ENCODE measurements at places on chromosomes 1 and 21.

DNA sequence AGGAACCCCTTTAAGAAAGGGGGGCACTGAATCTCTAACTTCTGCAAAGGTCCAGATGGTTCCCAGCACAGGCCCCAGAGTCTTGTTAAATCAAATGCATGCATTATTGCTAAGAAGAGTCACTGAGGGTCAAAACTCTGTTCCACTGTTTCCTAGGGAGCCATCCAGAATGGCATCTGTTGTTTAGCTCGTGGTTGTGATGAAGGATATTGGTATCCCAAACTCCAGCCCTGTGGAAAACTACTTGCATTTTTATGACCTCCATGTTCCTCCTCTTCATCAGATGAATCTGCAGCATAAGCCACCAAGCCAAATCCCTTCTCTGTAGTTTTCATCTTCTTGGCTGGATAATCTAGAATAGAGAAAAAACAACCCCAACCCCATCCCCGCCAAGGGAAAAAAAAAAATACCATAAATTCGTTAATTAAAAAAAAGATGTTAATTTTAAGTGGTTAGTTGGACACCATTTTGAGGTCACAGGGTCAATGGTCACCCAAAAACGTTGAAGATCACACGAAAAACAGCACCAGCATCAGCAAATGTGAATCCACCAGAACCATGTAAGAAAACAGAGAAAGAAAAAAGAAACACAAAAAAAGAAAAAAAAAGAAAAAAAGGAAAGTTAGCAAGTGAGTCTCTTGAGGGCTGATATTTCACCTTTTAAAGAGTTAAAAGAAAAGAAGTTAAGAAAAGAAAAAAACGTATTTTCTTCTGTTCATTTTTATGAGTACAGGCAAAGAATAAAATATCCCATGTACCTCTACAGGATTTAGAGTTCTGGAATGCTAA is 3.0 kb upstream of the RIT1 start:
- no peak for DNase-seq

DNA sequence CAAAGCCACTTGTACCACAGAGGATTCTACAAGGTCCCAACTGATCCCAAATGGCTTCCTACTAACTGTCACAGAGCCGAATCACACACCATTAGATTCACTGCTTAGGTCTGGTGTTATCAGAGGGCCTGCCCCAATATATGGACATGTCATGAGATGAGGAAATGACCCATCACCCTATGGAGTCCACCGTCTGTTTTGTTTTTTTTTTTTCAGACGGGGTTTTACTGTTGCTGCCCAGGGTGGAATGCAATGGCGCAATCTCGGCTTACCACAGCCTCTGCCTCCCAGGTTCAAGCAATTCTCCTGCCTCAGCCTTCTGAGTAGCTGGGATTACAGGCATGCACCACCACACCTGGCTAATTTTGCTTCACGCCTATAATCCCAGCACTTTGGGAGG is 83.8 kb upstream of the ETS2 start:
- DNase-seq, result no peak

DNA sequence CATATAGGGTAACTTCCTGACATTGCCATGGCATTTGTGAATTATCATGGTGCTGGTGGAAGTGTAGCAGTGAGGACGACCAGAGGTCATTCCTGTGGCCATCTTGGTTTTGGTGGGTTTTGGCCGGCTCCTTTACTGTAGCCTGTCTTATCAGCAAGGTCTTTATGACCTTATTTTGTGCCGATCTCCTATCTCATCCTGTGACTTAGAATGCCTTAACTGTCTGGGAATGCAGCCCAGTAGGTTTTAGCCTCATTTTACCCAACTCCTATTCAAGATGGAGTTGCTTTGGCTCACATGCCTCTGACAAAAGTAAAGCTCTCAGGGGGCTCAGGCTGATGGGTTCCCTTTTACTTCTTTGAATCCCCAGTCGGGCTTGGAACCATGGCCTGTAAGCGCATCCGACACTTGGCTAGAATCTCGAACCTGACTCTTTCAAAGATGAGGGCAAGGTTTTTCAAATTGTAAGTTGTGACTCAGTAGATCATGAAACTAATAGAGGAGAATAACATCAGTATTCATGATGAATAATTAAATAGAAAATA is 85.0 kb downstream of the GALNT2 start:
- no peak for DNase-seq

DNA sequence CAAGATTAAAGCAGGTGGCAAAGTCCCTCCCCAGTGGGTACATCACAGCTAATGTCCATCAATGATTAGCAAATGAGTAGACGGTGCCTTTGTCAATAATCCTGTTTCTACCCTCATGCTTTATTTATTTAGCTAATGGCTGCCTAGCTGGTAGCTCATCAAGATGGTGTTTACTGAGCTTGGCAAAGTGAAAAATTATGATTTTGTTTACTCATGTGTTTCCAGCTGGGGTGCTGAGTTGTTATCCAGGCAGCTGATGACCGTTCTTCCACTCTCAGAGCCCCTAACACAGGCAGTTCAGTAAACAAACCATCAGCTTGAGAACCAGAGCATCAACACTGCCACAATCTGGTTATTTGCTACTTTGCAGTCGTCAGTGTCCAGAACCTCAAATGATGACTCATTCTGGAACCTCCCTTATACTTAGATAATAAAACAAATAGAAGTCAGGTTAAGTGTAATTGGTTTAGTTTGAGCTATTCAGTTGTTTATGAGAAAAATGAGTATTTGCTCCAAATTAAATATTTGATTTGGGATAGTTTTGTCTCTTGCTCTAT is 163.9 kb downstream of the ST6GALNAC5 start:
- DNase-seq, result no peak

- DNase-seq, result no peak
Measured at GRCh38 chr21:34592120-34592955, 22.6 kb downstream of the RCAN1 start.

DNA sequence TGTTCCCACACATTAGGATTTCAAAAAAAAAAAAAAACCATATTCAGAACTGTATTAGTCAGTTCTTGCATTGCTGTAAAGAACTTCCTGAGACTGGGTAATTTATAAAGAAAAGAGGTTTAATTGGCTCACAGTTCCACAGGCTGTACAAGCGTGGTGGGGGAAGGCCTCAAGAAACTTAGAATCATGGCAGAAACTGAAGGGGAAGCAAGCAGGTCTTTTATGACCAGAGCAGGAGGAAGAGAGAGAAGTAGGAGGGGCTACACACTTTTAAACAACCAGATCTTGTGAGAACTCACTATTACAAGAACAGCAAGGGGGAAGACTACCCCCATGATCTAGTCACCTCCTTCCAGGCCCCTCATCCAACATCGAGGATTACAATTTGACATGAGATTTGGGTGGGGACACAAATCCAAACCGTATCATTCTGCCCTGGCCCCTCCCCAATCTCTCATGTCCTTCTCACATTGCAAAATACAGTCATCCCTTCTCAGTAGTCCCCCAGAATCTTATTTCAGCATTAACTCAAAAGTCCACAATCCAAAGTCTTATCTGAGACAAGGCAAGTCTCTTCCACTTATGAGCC is 51.8 kb downstream of the POU2F1 start:
- no peak for DNase-seq

GRCh38 chr1:213414911-213415310 is 363.9 kb downstream of the RPS6KC1 start:
- no peak for DNase-seq

DNA sequence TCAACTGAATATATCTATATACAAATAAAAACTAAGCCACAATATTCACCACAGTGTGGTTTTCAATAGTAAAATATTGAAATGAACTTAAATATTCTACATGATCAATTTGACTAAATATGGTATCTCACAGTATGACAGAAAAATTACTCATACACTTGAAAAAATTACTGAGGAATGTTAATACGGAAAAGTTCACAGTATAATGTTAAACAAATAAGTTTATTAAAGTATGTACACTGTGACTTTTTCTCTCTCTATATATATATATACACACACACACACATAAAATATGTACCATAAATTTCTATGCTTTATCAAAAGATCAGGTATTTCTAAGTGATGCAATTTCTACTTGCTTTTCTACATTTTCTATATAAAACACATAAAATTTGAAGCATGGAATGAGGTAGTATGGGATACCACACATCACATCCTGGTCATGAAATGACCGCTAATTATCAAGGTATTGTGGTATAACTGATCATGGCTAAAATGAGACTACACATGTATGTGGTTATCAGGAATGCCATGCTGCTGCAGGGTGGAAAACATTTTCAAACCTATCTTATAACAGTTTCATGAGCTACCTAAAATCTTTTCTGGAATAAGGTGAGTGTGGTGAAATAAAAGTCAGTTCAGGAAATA is 102.3 kb downstream of the CDC42BPA start:
- DNase-seq, result no peak

GRCh38 chr1:25642574-25643108 is 26.1 kb downstream of the MAN1C1 start:
- DNase-seq, result no peak

- no peak for DNase-seq
Measured at GRCh38 chr1:66787641-66788040, 13.4 kb downstream of the INSL5 start.

DNA sequence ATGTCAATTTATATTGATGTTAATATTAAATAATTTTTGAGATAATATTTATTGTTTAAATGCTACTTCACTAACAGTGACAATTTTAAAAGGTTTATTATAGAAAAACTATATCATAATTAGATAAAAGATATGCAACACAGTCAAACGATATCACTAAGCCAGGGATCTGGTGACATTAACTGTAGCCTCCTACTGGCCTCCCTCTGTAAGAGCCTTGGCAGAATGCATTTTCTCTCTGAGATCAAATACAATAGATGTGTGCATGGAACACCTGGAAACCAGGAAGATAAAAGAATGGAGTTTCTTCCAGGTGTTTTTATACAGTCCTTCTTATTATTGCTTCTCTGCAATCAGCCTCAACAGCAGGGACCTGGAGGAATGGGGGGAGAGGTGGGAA is 1762.1 kb downstream of the BRINP3 start:
- DNase-seq, result no peak

DNA sequence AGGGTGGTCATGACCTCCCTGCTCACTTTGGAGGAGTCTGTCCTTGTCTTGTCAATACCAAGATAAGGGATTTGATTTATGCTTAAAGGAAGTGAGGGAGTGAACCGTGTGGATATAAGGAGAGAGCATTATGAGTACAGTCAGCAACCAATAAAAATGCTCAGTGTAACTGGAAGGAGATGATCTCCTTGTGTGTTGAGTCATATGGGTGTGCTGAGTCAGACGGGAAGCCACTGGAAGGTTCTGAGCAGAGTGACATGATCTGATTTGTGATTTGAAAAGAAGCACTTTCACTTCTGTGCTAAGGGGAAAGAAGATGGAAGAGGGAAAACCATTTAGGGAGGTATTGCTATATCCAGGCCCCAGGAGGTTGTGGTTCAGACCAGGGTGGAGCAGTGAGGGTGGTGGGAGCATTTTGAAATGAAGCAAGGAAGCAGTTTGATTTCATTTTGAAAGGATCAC is 2.5 kb upstream of the BCL10 start:
- DNase-seq, result no peak

DNA sequence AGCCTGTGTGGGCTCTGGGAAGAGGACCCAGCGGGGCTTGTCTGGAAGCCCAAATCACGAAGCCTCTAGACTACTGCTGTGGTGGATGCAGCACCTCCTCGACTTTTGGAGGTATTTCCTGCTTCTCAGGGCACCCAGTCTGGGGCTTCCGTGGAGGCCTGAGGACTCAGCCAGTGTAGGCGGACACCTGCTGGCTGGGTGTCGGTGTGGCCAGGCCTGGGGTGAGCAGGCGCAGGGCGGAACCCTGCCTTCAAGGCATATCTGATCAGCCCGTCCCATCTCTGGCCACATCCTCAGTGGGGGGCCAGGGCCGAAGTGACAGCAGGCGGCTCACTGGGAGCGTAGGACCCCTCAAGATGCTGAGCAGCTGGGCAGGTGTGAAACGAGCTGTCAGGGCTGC is 6.9 kb downstream of the PLCH2 start:
- no peak for DNase-seq

- no peak for DNase-seq
Measured at GRCh38 chr1:9808459-9808858, 15.3 kb downstream of the CLSTN1 start.

DNA sequence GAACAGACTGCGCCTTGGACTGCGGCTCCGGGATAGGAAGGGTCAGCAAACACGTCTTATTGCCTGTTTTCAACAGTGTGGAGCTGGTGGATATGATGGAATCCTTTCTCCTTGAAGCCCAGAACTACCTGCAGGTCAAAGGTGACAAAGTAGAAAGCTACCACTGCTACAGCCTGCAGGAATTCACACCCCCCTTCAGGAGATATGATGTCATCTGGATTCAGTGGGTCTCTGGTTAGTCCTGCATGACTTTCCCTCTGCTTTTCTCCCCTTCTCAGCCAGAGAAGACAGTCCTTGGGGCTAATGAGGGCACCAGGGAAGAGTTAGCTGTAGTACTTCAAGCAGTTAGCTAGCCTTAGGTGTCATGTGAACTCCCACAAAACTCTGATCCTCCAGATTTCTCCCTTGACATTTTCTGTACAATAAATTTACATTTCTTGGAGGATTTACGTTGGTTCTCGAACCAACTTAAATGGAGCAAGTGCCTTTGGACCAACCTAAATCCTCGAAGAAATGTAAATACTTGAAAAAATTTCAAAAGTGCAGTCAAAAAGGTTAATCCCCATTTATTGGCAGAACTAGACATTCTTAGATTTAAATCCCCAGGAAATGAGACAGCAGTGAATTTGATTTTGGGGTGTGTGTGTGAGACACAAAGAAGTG is 20.9 kb downstream of the NTMT2 start:
- no peak for DNase-seq

GRCh38 chr1:223106856-223107255 is 36.2 kb downstream of the TLR5 start:
- DNase-seq, result no peak

- DNase-seq, result no peak
Measured at GRCh38 chr1:57142169-57142568, 176.4 kb upstream of the C8B start.

- no peak for DNase-seq
Measured at GRCh38 chr1:108512239-108513043, 47.5 kb upstream of the EEIG2 start.
